NCI-H1417 (cell line): ENCODE measurements at places on chromosomes 12 and 14.
A peak's percentile ranks its signal among the peaks of the same experiment; 100 is the strongest.

- DNase-seq, result no peak
These were observed 12.3 kb upstream of the APOF start for GRCh38 chr12:56374726-56375597.

- peak; percentile 8 for DNase-seq
These were observed 35.1 kb upstream of the BATF start for GRCh38 chr14:75487155-75487671.

GRCh38 chr14:104657101-104657524 lies 32.3 kb upstream of the INF2 start:
- no peak for DNase-seq

DNA sequence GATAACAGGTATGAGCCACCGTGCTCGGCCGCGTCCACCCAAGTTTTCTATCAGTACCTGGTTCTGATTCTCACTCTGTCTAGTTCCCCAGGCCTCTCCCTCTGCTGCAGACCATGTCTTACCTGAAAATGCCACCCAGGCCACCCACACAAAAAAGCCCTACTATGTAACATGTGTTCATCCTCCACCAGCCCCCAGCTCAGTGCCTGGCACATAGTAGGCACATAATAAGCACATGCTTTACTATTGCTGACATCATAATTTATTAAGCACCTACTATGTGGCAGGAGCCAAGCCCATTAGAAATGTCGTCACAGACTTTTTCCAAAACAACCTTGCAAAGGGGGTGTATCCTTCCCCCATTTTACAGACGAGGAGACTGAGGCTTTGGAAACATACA lies 37.8 kb downstream of the CMKLR1 start:
- DNase-seq, result no peak

DNA sequence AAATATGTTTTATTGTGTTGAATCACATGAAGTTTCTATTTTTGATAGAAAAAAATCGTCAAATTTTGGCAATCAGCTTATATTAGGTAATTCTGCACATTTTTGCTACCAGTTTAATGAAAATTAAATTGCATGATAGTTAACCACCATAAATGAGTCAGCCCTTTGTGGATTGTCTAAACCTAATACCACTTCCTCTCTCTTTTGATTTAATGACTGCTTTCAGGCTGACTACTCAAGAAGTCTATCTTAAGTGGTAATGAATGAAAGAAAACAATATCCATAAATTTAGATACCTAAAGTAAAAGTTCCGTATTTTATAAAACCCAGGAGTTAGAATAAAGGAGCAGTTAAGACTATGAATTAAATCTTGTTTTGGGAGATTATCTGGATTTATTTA lies 450.5 kb downstream of the TMEM117 start:
- DNase-seq, result no peak

GRCh38 chr14:88181072-88181471 lies 142.0 kb downstream of the KCNK10 start:
- DNase-seq, result no peak

GRCh38 chr14:102629808-102630350 lies 37.4 kb downstream of the RCOR1 start:
- no peak for DNase-seq

- no peak for DNase-seq
These were observed 5.1 kb upstream of the NUMB start for GRCh38 chr14:73463411-73463810.

- DNase-seq, result no peak
These were observed 184.0 kb upstream of the PARP11 start for GRCh38 chr12:4056910-4057845.

GRCh38 chr12:52343550-52343949 lies 22.4 kb upstream of the KRT83 start:
- no peak for DNase-seq

DNA sequence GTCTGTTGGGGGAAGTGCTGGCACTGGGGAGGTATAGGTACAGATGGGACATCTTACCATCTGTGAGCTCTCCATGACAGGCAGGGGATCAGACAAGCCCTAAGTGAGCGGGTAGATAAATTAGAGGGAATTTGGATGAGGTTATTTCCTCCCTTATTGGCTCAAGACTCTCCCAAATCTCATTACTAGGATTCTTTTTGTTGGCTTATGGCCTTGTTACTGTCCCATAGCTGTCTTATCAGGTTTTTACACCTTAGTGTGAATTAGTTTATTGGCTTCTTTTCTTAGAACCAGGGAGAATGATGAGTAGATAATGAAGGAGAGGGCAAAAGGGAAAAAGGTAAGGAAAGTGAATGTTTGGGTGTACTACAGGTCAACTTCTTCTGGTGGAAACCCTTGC lies 191.1 kb upstream of the PRICKLE1 start:
- DNase-seq, result no peak

DNA sequence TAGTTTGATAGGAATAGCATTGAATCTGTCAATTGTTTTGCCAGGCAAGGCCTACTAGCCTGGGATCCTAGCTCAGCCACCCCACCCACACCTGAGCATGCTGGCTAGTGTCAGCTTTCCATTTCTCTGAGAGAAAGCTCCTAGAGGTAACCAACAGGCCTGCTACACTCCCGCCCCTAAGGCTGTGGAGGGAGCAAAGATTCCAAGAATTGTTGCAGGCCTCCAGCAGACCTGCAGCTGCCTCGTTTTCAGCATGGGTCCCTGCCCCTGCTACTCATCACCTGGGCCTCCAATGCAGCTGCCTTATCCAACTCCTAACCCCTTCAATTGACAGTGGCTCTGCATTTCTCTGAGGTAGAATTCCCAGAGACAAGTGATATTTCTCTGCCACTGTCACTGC lies 852.4 kb upstream of the MDGA2 start:
- DNase-seq, result no peak

DNA sequence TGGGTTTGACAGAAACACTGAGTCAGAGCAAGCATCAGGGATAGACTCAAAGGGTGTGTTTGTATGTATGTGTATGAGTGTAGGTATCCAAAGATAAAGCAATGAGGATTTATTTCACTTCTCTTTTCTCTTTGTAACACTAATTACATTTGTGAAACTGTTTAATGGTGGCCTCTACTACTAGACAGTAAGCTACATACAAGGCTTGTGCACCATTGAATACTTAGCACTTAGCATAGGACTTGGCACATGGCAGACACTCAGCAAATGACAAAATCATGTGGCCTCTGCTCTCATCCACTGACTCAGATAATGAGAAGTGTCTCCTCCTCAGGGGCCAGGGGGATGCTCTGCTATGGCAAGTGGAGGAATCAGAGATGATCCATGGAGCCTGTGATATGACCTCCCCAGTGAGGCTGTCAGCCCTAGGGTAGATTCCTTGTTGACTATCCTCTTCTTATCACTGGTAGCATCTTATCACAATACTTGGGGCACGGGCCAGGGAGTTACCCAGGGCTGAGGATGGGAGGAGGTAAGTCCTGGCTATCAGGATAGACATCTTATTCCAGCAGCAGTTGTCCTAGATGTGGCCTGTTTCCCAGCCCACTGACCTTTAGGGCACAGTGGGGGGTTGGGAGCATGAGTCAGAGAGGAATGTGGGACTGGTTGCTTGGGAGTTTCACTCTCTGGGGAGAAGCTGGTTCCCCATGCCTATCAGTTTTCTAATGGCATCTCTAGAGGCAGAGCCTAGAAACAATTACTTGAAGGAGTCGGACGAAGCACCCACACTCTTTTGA lies 71.2 kb upstream of the HOXC13 start:
- no peak for DNase-seq

DNA sequence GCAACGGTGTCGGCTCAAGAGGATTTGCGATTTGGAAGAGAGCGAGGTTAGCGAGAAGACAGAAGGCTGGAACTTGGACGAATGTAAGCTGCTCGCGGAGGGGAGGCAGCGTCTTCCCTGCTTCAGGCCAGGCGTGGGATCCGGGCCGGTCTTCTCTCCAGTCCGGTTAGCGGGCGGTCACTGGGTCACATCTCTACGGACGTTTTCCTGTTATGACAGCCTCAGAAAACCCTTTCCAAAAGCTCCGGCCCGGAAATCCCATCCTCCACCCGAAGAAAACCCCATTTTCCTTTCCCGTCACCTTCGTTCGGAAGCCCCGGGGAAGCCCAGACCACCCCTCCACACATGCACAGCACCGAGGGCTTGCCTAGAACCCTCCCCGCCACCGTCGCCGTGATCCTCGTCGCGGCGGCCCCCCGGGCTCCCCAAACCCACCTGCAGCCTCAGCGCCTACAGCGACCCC lies 268 bp downstream of the NDUFB1 start:
- peak; percentile 30 for DNase-seq

- DNase-seq, result no peak
These were observed 2.8 kb downstream of the TMX1 start for GRCh38 chr14:51242545-51243490.

DNA sequence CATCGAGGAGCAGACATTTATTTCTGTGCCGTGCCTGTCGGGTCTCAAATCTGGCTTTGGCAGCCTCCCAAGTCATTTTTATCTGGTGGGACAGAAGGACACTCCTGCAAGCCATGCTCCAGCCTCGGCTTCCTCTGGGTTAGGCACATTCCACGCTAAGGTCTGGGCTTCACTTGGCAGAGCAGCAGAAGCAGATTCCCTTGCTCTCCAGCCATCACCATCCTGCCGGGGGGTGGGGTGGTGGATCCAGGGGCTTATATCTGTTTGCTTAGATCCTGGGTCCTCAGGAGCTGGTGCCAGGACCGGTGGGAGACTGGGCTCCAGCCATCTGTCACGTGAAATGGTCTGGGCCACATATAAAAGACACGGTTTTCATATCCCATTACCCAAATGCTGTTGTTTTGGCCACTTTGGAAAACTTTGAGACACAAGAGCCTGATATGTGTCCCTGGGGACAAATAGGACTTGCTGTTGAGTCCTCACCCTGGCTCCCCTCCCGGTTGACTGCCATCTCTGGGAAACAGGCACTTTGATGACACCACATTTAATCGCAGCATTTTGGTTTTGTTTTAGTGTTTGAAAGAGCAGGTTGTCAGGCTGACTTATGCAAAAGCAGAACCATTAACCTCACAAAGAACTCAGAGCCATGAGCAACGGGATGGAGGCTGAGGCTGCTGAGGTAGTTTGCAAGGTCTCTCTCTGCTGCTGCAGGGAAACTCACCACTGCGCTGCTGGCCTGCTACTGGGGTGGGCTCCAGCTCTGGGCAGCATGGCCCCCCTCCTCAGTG lies 69.6 kb upstream of the PRMT8 start:
- DNase-seq, result peak; percentile 12

GRCh38 chr12:6093764-6094163 lies 30.7 kb downstream of the VWF start:
- DNase-seq, result no peak

DNA sequence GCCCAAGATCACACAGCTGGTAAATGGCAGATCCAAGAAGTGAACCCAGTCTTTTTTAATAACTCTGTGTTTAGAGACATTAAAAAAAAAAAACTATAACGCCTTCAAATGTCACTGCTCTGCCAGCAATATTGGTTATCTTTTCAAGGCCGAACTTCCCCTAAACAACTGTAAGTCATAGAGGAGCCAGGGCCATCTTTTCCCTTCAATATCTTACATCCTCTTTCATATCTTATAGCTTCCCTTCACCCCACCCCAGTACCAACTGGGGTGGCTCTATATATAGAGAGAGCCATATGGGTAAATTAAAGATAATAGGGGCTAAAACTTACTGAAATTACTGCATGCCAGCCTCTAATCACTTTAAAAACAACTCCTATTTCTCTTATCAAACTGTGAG lies 100.2 kb downstream of the STAB2 start:
- DNase-seq, result no peak

DNA sequence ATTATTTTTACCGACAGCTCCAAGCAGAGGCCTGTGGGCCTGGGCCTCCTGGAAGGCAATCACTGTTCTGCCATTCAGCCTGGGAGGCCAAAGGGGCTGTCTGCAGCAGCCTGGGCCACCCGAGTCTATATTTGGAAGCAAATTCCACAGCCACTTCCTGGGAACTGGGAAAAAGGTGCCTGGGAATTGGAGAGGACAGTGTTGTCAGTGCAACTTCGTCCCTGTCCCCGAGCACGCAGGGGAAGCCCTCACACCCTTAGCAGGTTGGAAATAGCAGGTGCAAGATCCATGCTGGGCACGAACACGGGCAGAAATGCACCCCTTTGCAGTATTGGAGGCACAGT lies 9.6 kb upstream of the TBX5 start:
- DNase-seq, result no peak

- no peak for DNase-seq
These were observed 52.7 kb downstream of the DAAM1 start for GRCh38 chr14:59241121-59241520.

- peak; percentile 17 for DNase-seq
These were observed 245.8 kb upstream of the RMST start for GRCh38 chr12:97216848-97217247.

DNA sequence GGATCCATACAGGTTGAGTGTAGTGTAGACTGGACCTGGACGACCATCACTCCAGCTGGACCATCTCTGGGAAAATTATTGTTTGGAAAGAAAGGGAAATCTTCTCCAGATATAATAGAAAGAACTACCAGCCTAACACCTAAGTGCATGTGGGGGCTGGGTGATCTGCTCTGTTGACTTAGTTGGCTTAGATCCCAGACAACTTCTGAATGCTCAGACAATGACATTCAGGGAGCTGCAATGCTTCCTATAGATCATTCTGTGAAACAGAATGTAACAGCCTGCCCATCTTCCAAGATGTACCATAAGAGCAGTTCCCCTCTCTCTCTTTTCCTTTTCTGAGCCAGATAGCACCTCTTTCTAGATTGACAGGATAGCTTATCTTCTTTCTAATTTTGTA lies 572.8 kb upstream of the STXBP6 start:
- peak; percentile 55 for DNase-seq

GRCh38 chr14:51996148-51996746 lies 6.9 kb downstream of the RTRAF start:
- DNase-seq, result no peak

- DNase-seq, result no peak
These were observed 288.5 kb downstream of the KSR2 start for GRCh38 chr12:117680312-117680711.

DNA sequence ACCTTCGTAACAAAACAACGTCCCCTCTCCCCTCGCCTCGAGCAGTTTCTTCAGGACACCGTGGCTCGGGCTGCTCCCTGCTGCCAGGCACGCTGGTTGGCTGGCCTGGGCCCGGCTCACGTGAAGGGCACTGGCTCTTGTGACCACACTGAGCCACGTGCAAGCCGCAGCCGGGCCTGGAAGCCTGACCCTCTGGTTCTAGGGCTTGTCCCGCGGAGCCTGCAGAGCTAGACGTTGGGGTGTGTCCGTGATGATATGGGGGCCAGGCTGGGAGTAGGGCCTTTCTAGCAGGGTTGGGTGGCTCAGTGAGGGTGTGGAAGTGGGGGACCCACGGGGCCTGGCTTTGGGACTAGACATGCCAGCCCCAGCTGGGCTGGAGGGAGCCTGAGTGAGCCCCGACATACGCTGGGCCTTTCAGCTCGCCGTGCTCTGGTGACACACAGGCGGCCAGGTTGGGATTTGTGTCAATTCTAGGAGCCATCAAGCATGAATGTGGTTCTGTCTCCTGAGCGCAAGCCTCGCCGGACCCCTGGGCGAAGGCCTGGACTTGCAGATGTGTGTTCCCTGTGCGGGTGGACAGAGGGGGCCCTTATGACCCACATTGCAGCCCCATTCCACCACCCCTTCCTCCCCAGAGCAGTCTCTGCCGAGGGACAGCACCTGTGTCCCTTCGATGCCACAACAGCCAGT lies 13.6 kb upstream of the AMN start:
- DNase-seq, result no peak

- no peak for DNase-seq
These were observed 148.5 kb downstream of the TMTC2 start for GRCh38 chr12:82835217-82835616.

- DNase-seq, result no peak
These were observed 26.0 kb upstream of the GLIPR1L2 start for GRCh38 chr12:75364919-75365318.
